ENCODE measurements at places on chromosomes 3 and 15.

- no peak for DNase-seq
Measured at GRCh38 chr3:4582624-4583023, 89.5 kb downstream of the ITPR1 start.

- DNase-seq, result no peak
Measured at GRCh38 chr3:45895686-45896468, 9.5 kb downstream of the CCR9 start.

DNA sequence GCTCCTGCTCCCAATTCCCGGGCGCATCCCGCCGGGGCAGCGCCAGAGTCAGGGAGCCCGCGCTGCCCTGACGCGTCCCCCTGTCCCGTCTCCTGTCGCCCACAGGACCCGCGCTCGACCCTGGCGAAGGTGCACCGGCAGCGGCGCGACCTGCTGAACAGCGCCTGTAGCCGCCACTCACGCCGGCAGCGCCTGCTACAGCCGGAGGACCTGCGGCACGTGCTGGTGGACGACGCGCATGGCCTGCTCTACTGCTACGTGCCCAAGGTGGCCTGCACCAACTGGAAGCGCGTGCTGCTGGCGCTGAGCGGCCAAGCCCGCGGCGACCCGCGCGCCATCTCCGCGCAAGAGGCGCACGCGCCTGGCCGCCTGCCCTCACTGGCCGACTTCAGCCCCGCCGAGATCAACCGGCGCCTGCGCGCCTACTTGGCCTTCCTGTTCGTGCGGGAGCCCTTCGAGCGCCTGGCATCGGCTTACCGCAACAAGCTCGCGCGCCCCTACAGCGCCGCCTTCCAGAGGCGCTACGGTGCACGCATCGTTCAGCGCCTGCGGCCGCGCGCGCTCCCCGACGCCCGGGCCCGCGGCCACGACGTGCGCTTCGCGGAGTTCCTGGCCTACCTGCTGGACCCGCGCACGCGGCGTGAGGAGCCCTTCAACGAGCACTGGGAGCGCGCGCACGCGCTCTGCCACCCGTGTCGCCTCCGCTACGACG is 16.9 kb downstream of the C3orf22 start:
- DNase-seq, result peak; percentile 24

DNA sequence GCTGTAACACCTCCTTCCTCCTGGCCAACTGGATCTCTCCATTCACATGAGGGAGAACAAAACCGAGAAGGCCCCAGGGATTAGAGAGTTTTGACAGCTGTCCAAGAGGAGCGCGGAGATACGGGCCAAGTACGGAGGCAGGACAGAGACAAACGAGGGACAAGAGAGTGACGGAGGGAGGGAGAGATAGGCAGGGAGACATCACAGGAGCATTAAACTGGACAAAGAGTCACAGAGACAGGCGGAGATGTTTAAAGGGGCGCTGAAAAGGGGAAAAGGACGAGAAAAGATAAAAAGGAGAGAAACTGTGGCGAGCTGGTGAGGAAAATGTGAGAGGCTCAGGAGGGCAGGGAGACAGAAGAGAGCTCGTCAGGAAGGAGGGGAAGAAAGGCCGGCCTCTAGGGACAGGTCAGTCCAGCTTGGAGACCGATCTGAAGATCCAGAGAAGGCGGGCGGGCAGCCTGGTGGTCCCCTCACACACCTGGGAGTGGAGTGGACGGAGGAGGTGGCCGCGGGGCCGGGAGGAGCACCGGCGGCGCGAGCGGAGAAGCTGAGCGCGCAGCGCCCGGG is 40.5 kb upstream of the ROPN1 start:
- DNase-seq, result peak; percentile 65

DNA sequence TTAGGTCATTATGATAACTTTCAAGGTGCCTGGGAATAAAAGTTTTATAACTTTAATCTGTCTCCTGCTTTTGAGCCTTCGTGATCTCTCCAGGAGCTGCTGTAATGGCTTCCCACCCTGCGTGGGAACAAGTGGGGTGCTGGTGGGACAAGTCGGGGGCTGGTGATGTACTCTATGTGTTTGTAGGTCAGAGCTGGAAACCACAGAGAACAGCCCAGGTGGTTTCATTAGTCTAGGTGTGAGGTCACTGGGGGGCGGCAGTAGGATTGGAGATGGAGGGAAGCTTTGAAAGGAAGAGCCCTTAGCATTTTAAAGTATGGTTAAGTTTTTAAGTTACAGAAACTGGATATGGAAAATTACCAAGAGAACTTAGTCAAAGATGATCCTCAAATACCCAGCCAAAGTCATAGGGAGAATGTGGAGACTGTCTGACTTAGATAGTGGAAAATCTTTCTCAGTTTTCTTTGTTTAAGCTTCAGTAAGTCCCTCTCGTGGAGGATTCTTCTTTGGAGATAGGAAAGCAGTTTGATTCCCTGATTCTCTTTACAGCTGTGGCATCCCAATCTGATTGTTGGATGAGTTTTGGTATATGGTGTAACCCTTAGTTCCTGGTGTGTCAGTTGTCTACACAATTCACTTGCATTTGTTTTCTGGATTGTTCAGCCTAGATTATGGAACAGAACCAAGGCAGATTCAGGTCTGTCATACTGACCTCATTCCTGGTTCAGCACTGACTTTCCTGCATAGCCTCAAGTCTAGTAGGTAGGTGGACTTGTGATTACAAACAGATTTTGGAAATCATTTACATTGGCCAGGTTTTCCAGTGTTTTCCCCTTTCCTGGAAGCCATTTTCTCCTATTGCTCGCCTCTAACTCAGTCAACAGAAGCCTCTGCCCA is 115.6 kb downstream of the FNDC3B start:
- DNase-seq, result no peak

DNA sequence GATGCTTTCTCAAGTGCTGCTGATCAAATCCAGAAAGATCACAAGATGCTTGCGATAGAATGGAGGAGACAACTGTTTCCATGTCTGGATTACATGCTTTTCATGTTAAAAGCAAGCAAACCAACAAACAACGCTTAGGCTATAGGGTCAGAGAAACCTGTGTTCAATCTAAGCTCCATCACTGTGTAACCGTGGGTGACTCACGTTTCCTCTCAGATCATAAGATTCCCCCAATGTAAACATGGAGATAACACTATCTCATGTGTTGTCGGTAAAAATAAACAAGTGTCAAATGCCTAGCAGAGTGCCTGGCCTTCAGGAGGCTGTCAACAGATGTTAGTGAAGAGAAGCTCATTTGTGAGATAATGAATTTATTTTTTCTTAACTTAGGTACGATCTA is 907.8 kb downstream of the NTRK3 start:
- no peak for DNase-seq

GRCh38 chr3:55427739-55428138 is 59.4 kb downstream of the WNT5A start:
- no peak for DNase-seq

GRCh38 chr15:98651581-98652220 is 3.4 kb downstream of the IGF1R start:
- DNase-seq, result peak; percentile 70

DNA sequence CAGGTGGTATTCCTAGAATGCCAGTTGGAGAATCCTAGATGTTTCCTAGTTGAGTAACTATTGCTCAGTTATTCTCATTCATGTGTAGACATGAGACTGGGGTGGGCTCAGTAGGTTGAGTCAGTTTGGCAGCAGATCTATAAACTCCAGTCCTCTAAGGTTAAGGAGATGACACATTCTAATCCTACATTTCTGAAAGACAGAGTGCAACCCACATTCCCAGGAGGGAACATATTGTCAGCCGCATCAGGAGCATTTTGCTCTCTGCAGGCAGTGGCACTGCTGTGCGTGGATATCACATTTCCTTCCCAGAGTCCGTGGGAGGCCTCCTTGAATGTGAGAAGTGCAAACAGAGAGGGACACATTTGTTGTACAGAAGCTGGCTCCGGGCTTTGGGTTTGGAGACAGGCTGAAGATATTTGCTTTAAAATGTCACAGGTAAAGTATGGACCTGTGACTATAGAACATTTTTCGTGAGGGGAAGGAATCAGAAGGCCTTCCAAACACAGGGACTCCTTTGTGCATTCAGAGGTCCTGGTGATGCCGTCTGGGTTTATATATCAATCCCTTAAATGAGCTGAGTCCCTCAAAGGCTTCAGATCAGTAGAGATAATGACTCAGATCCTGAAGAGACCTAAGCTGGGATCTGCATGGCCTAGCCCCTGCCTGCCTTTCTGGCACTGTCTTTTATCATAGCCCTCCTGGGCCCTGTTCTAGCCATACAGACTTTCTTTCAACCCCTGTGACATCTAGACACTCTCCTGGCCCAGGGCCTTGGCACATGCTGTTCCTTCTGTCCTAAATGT is 156.5 kb downstream of the CADPS start:
- no peak for DNase-seq

DNA sequence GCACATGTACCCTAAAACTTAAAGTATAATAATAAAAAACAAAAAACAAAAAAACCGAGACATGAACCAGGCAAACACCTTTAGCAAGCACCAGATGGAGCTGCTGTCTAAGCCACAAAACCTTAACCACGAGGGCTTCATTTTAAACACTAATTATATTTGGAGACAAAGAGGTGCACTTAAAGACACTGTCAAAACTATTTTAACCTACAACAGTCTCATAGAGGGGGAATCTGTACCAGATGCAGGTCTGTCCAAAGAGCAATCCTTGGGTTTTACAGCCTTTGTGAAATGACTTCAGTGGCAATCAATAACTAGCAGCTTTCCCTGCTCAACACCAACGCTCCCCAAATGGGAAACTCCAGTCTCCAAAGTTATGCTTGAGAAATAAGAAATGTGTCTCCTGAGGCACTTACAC is 115.7 kb upstream of the TSPAN3 start:
- DNase-seq, result peak; percentile 46

DNA sequence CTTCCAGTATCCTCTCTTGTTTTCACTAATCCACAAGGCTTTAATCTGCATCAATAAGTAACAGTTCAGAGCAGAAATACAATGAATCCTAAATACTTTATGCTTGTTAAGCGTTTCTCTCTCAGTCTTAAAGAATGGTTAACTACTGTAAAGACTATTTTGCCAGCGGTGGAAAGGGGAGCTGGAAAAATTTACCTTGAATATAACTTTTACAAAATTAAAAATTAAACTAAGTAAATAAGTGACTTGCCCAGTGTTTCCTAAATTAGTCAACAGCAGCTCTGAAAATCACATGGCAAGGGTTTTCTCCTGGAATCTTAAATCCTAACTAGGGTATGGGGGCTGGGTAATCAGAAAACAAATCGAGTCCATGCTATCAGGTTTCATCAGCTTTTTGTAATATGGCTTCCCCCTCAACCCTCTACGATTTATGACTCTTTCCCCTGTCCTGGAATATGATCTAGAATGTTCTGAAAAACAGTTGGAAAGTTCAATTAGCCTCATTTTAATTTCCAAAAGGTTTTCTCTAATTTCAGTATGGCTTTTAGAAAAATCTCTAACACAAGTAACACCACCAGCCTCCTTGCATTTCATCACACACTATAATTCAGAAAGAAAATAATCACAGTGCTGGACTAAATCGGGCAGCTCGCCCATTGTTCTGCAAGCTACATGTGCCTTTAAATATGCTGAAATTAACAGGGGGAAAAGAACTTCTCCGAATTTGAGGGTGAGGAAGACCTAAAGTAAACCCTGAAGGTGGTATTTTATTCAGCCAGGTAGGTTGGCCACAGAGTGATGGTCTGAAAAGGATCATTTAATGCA is 133.5 kb downstream of the ADAMTS9 start:
- no peak for DNase-seq

DNA sequence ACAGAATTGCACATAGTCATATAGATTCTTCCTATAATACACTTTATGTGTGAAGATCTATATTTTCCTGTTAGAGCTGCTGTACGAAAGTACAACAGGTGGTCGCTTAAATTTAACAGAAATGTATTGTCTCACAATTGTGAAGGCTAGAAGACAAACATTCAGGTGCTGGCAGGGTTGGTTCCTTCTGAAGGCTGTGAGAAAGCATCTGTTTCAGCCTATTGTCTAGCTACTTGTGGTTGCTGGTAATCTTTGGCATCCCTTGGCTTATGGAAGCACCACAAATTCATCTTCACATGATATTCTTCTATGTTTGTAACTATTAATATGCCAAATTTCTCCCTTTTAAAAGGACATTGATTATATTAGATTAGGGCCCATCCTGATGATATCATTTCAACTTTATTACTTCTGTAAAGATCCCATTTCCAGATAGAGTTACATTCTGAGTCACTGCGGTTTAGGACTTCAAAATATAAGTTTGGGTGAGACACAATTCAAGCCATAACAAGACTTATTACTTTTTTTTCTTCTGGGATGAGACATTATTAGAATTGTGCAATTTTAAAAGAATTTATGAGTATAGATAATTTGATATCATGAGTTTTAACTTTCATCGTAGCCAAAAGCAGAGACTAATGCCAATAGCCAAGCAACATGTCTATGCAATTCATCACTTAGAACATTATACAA is 248.1 kb upstream of the BCHE start:
- DNase-seq, result no peak

DNA sequence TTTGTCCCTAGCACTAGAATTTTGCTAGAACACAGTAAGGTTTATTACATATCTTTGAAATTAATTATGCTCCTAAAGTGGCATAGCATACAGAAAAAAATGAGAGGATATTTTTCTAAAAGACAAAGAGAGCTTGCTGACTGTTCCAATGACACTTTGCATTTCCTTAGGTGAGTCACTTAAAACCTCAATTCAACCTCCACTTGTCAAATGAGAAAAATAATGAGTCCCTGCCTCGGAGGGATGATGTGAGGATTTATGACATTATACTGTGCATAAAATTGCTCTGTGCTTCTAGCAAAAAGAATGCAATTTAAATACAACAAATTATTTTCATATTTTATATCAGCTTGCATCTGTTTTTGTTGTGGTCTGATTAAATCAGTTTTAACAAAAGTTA is 1417.0 kb upstream of the ALCAM start:
- DNase-seq, result no peak

GRCh38 chr3:184005941-184006507 is 11.7 kb downstream of the ABCC5 start:
- DNase-seq, result peak; percentile 79

DNA sequence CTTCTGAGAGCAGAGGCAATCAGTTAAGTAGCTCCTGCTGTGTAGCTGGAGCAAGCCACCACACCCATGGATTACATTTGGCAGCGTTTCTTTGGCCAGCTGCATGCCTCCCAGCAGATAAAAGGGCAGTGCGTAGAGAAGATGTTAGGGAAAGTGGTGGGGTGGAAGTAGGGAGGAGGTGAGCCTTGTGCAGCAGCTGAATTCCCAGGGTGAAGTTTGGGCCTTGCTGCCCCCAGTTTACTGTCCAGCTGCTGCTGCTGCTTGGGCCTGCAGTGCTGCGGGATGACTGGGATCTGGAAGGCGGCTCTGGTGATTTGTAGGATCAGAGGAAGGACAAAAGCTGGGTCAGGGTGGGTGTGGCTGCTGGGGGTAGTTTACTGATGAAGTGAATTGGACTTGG is 318.7 kb upstream of the C2CD4B start:
- no peak for DNase-seq

DNA sequence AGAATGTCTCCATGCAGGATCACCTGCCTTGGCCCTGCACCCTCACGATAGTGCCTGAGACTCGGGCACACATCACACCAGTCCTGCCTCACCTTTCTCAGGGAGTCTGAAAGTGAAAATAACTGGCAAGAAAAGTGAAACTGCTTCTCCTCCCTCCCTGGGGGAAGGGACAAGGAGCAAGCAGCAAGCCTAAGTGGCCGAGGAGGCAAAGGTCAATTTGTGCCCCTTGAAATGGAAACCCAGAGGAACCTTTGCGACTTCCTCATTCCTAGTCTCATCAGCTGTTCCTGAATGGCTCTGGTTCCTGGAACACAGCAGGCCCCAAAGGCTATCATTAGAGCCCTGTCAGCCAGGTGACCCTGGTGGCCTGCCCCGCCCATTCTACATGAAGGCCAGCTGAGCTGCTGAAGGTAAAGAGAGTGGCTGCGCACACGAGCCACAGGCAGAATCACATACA is 28.0 kb upstream of the SLCO2A1 start:
- no peak for DNase-seq

GRCh38 chr15:89761929-89762328 is 10.9 kb upstream of the MESP1 start:
- peak; percentile 14 for DNase-seq

All from D341Med (cell line).